ENCODE measurements at places on chromosomes 1 and 21.

DNA sequence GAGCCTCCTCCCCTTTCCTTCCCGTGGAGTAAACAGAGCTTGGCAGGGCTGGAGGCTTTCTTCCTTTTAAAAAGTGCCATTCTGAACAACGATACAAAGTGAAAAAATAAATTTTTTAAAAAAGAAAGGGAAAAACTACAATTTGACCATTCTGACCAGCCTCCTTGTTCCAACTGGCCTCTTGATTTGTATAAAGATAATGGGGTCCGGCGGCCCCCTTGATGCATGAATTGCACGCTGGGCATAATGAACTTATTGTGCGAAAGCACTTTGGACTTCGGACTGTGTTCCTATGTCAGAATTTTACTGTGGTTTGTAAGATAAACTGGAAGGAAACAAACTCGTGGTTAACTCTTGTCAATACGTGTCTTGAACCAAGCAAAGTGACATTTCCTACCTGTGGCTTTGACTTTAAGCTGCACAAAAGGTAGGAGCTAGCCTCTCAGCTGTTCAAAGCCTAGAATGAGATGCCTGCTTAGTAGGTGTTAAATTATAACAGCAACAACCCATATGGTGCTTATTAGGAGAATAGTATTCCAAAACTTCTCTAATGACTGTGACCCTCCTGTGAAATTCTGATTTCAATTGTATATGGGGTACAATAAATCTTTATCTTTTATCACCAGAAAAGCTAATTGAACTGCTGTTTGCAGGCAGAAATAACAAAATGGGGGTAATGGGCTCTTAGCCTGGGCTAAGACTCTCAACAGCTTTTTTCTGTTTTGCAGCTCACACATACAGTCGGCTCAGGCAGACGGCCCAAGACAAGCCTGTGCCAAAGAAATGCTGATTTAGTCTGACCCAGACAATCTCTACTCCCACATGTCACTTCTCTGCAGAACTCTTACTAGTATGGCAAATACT is 9.3 kb downstream of the IRF2BP2 start:
- no peak for DNase-seq

DNA sequence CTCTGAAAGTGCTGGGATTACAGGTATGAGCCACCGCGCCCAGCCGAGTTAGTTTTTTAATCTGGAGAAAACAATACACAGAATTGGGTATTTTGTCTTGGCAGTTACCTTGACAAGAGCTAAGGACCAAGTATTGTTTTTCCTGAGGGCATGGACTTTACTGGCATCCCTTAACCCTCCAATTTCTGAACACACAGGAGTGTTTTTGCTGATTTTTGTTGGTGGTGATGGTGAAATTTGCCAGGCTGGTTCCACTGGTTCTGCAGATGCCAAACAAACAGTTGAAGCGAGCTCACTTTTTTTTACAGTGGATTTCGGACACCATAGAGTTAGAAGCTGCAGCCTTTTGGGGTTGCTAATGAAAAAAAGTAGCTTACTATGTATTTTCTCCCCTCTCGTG is 37.2 kb upstream of the SH3D21 start:
- DNase-seq = no peak

- DNase-seq = no peak
Observed at GRCh38 chr1:220906561-220907334, 27.5 kb downstream of the HLX start.

- no peak for DNase-seq
Observed at GRCh38 chr1:187987236-187987776, 1158.6 kb downstream of the PLA2G4A start.

DNA sequence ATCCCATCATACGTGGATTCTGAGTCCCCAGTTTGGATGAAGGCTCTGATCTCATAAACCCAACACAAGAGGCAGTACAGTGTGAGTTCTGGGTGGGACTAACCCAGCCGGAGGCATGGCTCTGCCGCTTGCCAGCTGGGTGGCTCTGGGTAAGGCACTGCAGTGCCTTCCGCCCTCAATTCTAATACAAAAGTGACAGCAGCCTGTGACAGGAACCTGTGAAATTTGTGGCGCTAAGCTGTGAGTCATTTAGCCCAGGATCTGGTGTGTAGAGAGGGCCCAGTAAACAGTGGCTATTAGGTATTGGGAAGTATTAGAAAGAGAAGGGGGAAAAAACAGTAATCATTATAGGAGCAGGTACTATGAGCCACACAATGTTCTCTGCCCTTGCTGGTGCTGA is 23.3 kb downstream of the HSPG2 start:
- DNase-seq = no peak

GRCh38 chr21:31470896-31471694 is 127.0 kb upstream of the TIAM1 start:
- DNase-seq = no peak

- DNase-seq = no peak
Observed at GRCh38 chr1:34982820-34983376, 2.2 kb downstream of the TMEM35B start.

DNA sequence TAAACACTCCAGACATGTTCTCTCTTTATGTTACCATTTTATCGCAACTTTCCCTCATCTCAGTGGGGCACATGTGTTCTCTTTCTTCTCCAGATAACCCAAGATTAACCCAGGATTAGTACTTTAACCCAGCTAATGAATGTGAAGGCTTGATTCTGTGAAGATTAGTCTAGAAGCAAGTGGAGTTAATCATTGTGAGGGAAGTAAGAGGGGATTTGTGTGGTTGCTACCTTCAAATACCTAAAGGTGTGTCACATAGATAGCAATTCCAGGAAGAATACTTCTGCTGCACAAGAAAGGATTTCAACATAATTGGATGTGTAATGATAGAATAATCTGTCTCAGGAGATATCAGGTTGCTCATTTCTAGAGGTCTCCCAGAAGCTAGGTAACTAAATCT is 327.1 kb downstream of the PBX1 start:
- no peak for DNase-seq

- peak; percentile 14 for DNase-seq
Observed at GRCh38 chr1:178055093-178055492, 38.8 kb upstream of the RASAL2 start.

DNA sequence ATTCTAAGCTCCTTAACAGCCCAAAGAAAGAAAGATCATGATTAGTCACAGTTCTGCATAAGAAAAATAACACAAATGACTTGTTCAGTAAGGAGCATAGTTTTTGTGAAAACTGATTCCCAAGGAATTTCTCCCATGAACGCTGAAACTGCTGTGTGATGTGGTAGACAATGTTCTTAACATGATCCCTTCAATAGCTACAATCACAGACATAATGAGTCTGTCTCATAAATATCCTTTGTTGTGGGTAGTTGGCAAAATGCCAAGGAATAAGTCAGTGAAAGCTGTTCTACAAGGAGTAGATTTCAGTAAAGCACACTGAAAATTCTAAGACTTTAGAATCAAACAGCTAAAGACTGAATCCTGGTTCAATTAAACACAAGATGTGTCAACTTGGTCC is 404.8 kb downstream of the HLX start:
- no peak for DNase-seq
